ENCODE measurements at places on chromosomes 3 and 15.

GRCh38 chr15:81163961-81164800 lies 30.1 kb downstream of the CFAP161 start:
- DNase-seq, result no peak

GRCh38 chr15:92012368-92012629 lies 158.8 kb downstream of the SLCO3A1 start:
- DNase-seq, result no peak

GRCh38 chr3:138356730-138357405 lies 8.5 kb downstream of the MRAS start:
- peak; percentile 45 for DNase-seq

DNA sequence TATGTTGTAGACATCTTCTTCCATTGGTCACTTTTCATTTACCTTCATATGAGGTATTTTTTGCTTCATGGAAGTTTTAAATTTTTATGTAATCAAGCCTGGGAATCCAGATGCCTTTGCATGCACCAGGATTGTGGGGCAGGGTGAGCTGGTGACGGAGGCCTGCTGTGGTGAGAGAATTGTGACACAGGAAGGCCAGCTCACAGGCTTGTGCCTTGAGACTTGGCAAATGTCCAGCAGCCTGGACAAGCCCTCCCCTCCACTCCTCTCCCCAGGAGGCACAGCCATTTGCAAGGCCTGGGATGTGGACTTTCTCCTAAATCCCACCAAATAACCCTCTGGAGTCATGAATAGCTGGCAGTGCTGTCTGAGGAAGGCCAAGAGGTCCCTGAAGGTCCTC lies 67.4 kb downstream of the RHCG start:
- DNase-seq, result no peak

GRCh38 chr3:190892395-190892902 lies 30.0 kb upstream of the GMNC start:
- DNase-seq, result no peak

DNA sequence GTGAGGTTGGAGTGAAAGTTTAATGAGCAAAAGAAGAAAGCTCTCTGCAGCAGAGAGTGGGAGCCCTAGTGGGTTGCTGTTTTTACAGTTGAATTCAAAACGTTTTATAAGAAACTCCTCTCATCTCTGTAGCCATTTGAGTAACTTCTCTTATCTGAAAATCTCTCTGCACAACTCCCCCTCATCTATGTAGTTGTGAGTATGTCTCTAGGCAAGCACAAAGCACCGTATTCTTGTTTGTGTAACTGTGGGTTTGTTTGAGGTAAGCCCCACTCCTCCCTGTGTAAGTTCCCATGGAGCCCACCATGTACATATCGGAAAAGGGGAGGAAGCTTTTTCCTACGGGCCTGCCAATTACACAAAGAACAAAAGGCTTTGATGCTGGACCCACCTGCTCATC lies 56.5 kb upstream of the GOLGA6L2 start:
- no peak for DNase-seq

DNA sequence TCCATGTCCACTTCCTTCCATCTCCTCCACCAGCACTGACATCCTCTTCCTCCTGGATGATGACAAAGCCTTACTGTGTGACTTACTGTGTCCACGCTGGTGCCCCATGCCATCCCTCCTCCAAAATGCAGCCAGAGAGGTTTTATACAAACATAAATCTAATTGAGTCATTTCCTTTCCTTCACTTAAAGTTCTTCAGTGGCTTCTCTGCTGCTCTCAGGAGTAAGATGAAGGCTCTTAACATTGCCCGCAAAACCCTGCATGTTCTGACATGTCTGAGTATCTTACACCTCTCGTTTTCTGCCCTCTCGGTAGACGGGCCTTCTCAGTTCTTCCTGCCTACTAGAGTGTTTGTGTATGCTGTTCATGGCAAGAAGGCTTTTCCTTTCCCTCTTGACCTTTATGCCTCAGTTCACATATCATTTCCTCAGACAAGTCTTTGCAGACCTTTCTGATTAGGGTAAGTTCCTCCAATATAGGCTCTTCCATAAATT lies 175.5 kb downstream of the CFAP20DC start:
- DNase-seq, result no peak

GRCh38 chr15:57795261-57795660 lies 88.7 kb downstream of the POLR2M start:
- no peak for DNase-seq

DNA sequence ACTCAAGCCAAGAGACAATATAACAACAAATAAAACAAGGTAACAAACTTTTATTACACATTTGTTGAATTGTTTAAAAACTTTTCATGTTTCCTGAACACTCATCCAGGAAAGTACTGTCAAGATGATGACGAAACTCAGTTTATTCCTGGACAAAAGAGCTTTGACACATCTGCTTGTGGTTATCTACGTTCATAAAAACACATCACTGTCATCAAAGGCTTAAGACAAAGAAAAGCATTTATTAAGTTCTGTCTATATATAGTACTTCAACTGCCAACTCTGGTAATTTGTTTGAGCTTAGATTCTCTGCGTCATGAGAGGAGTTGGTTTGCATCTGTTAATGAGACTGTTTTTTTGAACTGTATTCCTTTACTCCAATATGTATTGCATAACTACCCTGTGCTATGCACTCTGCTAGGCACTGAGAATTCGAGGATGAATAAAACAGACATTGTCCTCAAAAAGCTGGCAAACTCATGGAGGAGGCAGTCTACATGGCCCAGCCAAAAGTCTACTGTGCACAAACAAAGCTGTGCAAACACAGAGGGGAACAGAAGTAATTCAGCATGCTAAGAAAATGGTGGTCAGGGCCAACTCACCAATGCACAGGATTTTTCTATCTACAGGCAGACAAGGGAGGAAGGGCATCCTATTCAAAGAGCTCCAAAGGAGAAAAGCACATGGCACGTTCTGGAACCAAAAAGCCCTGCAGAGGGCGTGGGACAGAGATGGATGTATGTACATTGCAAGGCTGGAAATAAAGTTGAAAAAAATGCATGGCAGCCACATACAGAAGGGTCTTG lies 21.5 kb downstream of the PLD1 start:
- no peak for DNase-seq

GRCh38 chr3:16477521-16477920 lies 36.0 kb downstream of the RFTN1 start:
- DNase-seq, result no peak

DNA sequence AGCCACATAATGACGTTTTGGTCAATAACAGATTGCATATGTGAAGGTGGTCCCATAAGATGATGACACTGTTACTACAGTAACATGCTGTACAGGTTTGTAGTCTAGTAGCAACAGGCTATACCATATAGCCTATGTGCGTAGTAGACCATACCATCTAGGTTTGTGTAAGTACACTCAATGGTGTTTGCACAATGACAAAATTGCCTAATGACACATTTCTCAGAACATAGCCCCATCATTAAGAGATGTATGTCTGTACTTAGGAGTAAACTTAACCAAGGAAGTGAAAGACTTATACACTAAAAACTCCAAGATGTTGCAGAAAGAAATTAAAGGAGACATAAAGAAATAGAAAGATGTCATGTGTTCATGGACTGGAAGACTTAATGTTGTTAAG lies 66.2 kb downstream of the RPLP1 start:
- DNase-seq, result no peak

GRCh38 chr3:141202682-141203081 lies 28.9 kb upstream of the PXYLP1 start:
- no peak for DNase-seq

GRCh38 chr15:73923488-73924164 lies 2.6 kb upstream of the LOXL1 start:
- DNase-seq, result no peak

DNA sequence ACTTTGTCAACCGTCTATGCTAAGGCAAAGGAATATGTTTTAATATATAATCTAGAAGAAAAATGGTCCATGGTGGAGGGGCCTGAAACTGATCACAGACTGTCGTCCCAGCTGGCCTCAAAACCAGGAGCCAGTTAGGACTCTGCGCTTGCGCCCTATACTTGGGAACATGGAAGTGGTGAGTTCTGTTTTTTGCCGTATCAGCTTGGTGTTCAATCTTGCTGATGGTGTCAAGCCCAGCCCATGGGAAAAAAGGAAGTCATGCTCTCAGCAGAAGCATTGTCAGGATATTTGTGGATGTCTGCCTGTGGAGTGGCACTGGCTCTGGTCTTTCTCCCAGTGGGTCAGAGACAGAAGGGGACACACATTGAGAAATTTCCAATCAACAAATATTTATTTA lies 342.0 kb upstream of the CTDSPL start:
- no peak for DNase-seq

GRCh38 chr15:33533197-33533596 lies 222.4 kb downstream of the RYR3 start:
- no peak for DNase-seq

DNA sequence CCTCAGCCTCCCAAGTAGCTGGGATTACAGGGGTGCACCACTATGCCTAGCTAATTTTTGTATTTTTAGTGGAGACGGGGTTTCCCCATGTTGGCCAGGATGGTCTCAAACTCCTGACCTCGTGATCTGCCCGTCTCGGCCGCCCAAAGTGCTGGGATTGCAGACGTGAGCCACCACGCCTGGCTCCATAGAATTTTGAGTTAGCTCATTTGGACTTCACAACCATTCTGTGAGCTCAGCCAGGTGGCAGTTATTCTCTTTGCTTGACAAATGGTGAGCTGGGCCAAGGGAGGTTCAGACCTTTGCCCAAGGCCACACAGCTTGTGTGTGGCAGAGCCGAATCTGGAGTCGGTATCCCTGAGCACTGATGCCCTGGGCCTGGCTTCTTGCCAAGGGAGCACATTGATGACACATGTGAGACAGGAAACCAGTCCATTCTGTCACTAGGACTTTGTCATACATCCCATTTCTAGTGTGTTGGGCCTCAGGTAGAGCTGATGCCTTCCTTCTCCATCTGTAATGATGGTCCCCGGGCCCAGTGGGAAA lies 17.6 kb downstream of the PODXL2 start:
- DNase-seq, result no peak

- DNase-seq, result no peak
Measured at GRCh38 chr3:9278498-9278897, 29.1 kb upstream of the SRGAP3 start.

DNA sequence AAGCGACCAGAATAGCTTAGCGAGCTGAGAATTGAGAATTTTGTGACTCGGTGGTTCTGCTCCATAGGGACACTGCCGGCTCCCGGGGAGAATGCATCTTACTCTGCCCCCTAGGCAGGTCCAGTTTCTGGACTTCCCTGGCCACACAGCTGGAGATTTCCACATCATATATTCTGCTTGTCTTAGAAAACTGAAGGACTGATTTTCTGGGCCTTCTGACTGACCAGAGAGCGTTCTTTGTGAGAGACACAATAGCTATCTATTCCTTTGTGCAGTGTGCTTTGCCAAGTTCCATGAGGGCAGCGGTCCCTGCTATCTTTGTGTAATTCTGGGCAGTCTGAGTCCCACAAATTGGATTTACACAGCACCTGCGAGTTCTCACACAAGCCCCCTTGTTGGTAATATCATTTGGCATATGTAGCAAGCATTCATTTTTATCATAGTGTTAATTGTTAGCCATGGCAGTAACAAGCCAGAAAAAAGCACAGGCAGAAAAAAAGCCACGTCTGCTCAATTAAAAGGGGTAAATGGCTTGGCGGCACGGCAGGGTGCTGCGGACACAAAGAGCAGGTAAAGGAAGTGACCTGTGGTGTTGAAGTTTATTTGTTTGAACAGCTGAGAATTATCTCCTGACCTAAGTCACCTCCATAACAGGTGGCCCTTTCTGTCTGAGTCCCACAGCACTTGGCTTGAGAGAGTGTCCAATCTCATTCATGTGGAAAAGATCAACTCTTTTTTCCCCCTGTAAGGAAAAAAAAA lies 688.7 kb downstream of the TUSC7 start:
- peak; percentile 67 for DNase-seq

DNA sequence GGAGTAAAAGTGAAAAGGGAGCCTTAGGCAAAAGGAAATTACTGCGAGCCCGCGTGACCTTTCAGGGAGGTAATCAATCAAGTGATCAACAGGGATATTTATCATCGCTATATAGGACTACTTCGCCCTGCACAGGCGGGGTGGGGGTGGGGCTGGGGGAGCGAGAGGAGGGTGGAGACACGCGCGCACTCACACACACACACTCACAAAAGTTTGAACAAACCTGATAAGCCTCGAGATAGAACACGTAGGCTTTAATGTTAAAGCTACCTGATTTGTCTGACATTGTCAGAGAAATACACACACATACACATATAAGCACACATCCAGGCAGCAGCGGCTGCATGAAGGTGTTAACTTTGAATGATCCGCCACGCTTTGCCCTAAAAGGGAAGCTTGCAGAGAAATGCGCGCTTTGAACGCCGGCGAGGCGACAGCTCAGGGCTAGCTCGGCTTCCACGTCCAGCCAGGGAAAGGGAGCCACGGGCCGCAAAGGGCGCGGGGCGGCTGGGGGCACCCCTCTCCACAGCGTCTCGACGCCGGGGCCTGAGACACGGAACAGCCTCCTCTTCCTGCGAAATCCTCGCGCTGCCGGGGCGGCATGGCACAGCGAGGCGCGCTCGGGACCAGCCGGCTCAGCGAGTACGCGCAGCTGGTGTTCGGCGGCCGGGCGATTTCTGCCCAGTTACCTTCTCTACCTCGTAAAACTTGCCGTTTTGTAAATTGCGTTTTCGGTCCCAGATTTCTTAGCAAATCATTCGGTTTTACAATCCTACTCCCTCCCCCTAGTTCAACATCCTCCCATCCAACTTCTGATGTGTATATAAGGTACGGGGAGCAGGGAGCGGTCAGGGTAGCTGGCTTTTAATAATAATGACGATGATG lies 4.8 kb upstream of the MECOM start:
- no peak for DNase-seq

DNA sequence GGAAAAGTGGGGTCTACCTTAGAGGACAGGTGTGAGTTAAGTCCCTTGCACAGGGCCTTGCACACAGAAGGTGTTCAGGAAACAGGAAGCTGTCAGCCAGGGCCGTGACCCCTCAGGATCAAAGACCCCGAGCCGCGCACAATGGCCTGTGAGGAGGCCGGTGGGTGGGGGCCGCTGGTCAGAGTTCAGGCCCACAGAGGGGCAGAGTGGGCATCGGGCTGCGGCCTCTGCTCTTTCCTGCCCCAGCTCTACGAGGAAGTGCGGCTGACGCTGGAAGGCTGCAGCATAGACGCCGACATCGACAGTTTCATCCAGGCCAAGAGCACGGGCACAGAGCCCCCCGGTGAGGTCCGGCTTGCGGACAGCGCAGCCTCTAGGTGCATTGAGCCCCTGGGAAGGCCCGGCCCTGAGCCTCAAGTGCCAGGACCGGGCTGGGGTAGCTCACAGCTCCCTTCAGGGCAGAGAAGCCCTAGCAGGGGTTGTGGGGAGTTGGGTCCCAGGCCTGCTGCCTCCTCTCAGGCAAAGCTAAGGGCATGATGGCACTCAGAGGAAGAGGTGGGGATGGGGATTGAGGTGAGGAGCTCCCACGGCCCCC lies 37.2 kb downstream of the PSTPIP1 start:
- no peak for DNase-seq

All from C1 segment of cervical spinal cord (tissue), 14 donors.